Stimulated activated CD4-positive, alpha-beta T cell treated with anti-CD3 and anti-CD28 coated beads, Interleukin-12 subunit alpha, Interleukin-12 subunit beta, amount 100 ng/mL, for 48 hours (primary cell): ENCODE measurements at places on chromosomes 11 and 22.

DNA sequence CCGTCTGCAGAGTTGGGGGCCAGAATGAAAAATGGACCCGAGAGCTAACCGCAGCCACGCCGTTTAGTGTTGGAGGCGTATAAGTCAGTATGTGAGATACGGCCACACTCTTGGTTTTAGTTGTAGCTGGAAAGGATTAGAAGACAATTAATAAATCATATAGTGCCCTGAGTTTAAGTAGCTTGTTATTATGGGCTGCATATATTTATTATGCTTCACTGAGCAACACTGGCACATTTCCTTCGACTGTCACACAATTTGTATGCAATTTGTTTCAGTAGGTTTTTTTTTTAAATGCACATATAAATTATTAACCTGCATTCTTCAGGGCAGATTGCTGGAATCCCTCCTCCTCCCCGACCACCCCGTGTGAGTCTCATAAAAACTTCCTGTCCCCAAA is 56.9 kb downstream of the PKNOX2 start:
- no peak for DNase-seq

GRCh38 chr22:20397498-20397897 is 3.5 kb downstream of the ZNF74 start:
- no peak for DNase-seq

- no peak for DNase-seq
Observed at GRCh38 chr11:126189109-126189929, 22.1 kb downstream of the RPUSD4 start.

DNA sequence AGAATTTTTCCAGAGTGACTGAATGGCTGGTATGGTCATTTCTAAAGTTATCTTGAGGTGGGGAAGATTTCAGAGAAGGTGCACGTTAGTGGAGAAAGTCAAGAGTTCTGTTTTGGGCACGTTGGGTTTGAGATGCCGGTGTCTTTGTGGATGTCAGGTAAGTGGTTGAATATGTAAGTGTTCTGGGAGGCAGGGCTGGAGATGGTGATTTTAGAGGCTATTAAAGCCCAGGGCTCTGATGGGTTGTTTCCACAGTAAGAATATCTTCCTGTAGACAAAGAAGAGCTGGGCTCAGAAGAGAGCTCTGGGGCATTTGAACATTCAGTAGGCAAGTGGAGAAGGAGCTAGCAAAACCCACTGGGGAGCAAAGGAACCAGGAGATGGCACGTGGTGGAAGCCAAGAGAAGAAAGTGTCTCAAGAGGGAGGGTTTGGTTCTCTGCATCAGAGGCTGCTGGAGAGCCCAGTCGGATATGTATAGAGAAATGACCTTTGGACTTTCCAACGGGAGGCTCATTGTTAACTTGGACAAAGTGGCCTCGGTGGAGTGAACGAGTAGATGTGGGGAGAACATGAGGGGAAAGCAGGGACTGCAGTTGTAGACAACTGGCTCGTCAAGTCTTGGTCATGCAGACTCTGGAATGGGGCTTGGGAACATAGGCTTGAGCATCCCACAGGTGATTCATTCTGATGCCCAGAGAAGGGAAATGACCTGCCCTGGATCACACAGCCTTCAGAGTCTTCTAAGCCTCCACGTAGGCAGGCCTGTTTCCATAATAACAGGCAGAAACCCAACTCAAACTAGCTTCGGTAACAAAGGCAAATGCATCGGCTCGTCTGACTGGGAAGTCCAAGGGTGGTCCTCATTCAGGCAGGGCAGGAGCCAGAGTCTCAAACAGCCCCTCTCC is 98.4 kb upstream of the PARVA start:
- no peak for DNase-seq

DNA sequence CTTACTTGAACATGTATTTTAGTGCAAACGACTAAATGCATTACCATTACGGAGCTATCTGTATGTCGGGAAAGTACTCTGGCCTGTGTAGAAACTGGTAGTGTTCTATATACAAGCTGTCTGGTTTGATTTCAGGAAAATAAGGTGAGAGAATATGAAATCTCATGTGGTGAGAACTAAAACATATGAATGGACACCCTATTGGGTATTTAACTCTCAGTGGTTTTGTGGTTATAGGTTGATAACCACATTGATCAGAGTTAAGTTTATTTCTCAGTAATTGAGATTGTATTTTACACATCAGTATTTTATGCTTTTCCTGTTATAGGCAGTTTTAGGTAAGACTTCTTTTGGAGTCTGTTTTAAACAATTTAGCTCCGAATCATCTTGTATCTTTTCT is 10.4 kb downstream of the ANO5 start:
- DNase-seq, result no peak

GRCh38 chr11:110759972-110760381 is 47.7 kb upstream of the ARHGAP20 start:
- DNase-seq, result no peak

DNA sequence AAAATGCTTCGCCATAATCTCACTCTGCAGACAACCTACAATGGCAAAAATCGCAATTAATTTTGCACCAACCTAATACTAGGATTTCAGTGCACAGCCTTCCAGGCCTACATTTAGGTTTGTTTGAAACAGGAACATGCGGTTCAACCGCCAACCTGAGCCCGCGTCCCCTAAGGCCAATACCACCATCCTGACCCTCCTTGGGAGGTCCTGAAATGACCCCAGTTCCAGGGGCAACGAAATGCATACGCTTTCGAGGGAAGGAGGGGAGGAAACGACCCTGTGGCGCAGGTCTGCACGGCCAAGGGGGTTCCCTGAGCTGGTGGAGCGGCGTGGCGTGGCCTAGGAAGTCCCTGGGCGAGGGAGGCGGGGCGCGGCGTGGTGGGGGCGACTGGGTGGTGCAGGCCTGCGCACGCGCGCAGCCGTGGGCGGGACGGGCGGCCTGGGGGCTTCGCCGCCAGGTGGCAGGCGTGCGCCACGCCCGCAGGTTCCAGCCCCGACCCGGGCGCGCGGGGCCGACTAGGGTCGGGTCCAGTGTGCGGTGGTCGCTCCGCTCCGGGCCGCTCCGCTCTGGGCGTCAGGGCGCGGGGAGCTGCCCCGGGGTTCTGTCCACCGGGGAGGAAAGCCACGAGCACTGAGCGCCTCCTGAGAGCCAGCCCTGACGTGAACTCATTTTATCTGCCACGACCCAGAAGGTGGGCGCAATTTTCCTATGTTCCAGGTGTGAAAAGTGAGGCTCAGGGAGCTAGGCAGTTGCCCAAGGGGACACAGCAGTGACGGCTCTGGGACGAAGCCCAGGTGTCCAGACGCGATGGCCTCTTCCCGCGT is 94.1 kb downstream of the SWAP70 start:
- DNase-seq, result peak; percentile 93

DNA sequence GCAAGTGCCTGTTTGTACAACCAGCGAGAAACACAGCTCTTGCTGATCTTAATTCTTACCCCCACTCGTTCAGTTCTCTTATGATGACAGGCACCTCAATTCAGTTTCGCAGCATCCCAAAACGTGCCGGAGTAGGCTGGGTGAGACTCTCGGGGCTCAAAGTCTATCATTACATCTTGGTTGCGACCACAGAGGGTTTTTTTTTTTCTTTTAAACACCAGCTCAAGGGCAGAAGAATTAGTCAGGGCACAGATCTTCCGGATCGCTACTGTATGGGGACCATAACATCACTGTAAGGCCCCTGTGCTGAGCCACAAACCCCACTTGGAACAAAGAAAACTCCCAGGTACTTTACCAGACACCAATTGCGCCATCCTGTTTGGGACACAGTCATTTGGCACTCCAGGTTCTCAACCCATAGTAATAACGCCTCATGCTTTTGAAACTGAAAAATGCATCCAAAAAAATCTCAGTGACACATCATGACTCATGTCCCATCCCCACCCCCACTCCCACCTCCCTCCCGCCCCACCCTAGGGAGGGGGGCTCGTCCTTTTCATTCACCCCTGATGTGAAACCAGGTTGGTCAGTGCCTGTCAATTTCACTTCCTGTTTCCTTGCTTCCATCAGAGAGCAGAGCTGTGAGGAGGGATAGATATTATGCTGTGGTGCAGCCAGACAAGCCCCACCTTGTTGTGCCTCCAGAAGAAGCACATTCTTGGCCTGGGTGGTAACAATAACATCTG is 41.0 kb upstream of the CD5 start:
- peak; percentile 89 for DNase-seq

- no peak for DNase-seq
Observed at GRCh38 chr11:129728581-129728980, 87.1 kb upstream of the TMEM45B start.

DNA sequence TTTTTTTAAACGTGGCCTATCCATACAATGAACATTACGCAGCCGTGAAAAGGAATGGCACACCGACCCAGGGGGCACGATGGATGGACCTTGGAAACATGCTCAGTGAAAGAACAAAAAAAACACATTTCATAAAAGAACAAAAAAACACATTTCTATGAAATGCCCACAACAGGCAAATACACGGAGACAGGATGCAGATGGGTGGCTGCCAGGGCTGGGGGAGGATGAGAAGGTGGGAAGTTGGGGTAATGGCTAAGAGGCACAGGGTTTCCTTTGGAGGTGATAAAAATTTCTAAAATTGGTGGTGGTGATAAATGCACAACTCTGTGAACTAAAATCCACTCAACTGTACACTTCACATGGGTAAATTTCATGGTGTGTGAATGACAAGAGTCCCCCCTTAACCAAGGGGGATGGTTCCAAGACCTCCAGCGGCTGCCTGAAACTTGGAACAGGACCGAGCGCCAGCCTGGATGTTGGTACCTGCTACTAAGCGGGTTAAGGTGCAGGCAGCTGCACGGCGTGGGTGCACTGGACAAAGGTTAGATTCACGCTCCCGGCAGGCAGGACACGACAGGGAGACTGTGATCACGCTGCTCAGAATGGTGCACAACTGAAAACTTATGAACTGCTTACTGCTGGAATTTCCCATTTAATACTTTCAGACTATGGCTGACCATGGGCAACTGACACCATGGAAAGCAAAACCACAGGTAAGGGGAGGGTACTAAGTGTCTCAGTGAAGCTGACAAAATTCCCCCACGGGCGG is 16.5 kb downstream of the BRD1 start:
- no peak for DNase-seq

GRCh38 chr11:95576146-95576845 is 213.3 kb downstream of the FAM76B start:
- DNase-seq, result no peak

GRCh38 chr11:80694385-80694784 is 1253.6 kb upstream of the TENM4 start:
- no peak for DNase-seq

DNA sequence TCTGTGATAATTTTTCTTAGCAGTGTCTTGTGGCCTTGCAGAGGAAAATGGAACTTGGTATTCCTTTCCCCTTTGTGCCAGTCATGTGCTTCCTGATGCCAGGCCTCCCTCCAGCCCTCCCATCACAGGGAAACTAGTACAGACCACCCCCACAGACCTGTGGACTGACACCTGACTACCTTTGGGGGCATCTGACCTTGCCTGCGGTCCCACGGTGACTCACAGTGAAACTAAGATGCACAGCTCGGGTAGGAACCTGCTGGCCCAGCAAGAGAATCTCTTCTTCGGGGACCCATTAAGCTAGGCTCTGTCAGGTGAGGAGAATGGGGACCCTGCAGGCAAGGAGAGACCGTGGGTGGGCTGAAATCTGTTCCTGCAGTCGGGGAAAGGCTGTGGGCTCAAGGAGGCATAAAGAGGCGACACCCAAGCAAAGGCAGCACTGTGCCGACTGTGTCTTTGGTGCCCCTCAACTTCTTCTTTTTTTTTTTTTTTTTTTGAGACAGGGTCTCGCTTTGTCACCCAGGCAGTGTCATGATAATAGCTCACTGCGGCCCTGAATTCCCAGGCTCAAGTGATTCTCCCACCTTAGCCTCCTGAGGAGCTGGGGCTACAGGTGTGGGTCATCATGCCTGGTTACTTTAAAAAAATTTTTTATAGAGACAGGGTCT is 20.8 kb upstream of the PEX26 start:
- no peak for DNase-seq

DNA sequence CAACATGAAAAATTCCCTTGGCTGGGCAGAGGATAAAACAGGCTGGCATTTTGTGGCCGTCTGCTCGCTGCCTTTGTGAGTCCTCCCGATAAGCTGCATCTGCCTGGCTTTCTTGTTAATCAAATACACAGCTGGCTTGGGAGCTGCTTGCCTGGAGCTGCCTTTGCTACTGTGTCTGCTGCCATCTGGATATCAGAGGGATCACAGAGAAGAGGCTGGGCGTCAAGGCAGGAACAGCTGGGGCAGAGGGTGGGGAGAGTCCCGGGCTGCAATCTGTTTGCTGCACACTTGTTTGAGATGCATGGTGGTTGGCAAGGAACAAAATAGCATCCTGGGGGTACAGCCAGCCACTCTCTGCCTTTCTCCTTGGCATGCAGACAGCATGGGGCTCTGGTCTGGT is 36.0 kb downstream of the COMMD9 start:
- DNase-seq, result no peak

DNA sequence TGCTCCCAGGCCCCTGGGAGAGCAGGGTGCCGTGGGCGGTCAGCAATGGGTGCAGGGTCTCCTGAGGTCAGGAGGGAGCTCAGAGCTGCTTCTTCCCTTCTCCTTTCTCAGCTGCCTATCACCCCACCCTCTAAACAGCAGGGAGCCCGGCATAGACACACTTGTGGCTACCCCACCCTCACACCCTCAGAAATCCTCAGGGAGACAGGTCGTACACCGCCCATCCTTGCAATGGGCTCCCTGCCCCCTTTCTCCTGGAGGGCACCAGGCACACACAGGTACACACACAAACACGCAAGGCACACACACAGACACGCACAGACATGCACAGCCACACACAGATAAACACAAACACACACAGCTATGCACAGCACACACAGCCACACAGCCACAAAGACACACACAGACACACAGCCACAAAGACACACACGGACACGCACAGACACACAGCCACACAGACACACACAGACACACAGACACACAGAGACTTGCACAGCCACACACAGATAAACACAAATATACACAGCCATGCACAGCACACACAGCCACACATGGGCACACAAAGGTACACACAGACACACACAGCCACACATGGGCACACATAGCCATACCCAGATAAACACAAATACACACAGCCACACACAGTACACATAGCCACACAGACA is 44.9 kb upstream of the TH start:
- no peak for DNase-seq

GRCh38 chr22:41481131-41481830 is 12.4 kb downstream of the ACO2 start:
- DNase-seq, result no peak

- no peak for DNase-seq
Observed at GRCh38 chr11:33083918-33084317, 44.5 kb downstream of the TCP11L1 start.
